ENCODE measurements at places on chromosomes 2 and 18.

DNA sequence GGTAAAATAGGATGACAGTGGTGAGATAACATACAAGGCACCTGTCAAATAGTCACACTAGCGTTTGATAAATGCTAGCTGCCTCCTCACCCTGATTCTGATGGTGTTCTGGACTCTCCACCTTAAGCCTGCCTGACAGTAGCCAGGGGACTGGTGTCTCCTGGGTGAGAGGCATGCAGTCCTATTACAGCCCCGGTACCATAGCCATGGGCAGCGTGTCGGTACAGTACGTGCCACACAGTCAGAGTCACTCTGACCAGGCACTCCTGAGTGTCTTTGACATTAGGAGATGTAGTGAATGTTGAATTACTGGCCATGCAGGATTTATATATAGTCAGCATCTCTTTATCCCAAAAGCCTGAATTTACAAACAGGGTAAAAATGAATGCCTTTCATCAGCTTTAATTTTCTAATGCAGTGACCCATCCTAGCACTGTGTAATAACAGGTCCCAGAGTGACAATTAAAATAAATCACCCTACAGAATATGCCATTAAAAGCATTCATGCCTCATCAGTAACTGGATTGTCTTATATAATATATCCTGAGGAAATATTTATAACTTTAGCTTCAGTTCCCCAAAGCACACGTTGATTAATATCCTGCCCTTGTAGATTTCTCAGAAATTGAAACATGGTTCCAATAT lies 760.3 kb upstream of the SOX11 start:
- no peak for DNase-seq

GRCh38 chr18:27707201-27707600 lies 469.7 kb downstream of the CDH2 start:
- no peak for DNase-seq

DNA sequence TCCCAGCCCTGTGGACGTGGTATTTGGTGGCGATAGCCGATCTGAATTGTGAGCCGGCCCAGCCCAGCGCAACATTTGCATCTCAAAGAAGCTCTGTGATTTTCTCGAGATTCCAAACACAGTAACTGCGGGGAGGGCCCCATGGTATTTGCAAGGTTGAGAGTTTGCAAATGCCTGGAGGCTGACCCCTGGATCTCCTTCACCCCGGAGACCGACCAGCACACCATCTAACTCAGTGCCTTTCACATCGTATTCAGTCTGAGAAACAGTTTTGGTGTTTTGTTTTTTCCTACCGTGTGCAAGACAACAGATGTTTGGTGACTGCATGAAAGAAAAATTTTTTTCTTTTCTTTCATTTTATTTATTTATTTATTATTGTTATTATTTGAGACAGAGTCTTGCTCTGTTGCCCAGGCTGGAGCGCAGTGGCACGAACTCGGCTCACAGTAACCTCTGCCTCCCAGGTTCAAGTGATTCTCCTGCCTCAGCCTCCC lies 40.3 kb downstream of the MYCN start:
- DNase-seq: no peak

GRCh38 chr18:44096016-44096415 lies 584.7 kb upstream of the SETBP1 start:
- no peak for DNase-seq

DNA sequence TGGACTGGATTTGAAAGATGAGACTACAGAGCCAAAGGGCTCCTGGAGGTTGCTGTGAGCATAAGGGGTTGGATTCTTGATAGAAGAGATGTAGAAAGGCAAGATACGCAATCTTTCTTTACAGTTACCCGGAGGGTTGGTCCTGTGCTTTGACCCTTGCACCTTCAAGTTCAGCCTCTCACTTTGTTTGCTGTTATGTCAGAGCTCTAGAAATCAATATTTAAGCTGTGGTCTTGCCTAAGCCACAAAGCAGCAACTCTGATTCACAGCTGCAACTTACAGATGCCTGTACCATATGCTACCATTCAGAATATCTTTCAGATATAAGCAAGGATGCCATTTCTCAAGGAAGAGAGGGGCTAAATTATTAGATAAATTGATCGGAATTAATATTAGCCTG lies 943.1 kb upstream of the LRRTM1 start:
- DNase-seq: no peak

GRCh38 chr2:172056293-172056692 lies 29.0 kb upstream of the DLX1 start:
- no peak for DNase-seq

DNA sequence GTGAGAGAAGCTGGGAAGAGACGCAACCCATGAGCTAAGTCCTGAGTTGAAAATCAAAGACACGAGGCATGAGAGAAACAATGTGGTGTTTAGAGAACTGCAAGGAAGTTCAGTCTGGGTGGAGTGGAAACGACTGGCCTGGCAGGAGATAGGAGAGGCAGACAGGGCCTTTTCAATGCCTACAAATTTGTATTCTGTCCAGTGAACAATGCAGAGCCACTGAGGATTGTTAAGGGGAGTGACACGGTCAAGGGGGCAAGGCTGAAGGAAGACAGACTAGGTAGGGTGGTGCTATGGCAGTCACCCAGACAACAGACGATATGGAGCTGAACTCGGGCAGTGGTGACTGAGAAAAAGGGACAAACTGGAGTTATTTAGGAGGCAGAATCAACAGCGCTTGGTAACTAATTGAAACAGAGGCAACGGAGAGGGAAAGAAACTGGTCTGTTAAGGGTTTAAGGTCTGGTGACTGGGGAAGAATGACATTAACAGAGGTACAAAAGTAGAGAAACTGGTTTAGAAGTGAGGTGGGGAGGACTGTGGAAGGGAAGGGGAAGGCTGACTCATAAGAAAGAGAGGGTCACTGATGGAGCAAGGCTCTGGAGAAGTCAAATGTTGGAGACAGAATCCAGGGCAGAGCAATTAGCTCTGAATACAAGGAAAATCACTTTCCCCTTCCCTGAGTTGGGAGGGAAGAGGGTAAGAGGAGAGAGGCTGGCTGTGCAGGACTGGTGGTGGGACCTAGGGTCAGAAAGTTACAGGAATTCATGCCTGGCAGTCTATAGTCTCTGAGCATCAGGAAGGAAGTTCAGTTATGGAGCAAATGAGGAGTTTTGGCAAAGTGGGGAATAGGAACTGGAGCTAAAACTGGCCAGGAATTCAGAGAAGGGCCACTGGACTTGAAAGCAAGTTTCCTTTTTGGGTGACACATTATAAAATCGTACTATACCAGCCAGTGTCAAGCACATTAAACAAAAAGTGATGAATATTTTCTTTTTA lies 63.4 kb upstream of the CHRNA1 start:
- no peak for DNase-seq

GRCh38 chr2:120650022-120650644 lies 85.5 kb upstream of the GLI2 start:
- no peak for DNase-seq

DNA sequence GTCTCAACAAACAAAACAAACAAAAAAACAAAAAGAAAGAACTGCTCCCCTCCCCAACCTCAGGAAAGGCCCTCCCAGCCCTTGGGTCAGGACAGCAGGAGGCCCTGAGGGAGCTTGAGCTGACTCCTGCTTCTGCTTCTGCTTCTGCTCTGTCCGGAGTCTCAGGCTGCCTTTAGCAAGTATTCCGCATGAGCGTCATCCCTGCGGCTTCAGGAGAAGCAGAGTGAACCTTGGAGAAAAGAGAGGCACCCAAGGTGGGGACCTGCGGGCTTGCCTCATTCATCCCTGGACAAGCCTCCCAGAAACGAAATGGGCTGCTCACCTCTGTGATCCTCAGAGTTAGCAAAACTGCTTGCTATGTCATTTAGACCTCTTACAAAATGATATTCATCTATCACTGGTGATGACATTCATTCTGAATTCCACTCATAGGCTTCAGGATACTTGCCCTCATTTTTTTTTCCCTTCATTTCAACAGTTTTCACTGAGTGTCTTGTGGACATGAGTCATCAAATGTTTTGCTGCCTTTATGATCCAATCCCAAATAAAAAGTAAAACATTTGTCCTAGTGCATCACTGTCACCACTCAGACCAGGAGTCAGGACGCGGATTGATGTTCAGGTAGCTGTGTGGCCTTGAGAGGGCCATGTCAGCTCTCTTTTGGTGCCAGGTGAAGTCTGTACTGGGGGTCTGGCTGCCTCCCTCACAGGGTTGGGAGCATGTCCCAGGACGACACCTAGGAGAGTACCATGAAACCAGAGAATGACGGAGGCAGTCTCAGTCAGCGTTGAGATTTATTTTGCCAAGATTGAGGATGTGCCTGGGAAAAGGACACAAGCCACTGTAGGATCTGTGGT lies 51.7 kb downstream of the IMPA2 start:
- DNase-seq: no peak

GRCh38 chr2:128390256-128390990 lies 71.8 kb upstream of the HS6ST1 start:
- DNase-seq: no peak

DNA sequence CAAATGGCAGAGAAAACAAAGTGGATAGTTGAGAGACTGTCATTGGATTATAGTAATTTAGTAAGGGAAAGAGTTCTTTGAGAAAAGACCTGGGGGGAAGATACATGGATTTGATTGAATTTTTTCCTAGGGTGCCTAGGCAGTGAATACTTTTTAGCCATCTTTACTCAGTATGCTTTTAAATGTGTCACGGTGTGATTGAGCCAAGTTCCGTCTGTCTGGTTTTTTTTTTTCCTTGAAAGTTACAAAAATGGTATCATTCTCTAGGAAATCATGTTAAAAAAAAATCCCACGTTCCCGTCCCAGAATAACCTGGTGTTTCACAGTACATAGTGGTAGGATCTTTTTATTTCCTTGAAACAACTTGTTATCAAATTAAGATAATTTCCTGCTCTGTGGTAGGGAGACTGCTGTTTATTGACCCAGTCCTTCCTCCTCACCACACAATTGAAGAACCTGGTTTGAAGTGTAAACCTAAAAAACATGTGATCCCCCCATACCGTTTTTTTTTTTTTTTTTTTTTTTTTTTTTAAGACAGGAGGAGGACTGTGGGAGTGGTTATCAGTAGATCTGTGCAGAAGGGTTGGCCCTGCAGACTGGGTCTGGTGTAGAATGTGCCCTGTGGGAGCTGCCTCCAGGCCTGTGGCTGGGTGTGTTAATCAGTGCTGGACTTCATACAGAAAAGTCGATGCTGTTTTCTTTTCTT lies 55.1 kb downstream of the DGKD start:
- no peak for DNase-seq

DNA sequence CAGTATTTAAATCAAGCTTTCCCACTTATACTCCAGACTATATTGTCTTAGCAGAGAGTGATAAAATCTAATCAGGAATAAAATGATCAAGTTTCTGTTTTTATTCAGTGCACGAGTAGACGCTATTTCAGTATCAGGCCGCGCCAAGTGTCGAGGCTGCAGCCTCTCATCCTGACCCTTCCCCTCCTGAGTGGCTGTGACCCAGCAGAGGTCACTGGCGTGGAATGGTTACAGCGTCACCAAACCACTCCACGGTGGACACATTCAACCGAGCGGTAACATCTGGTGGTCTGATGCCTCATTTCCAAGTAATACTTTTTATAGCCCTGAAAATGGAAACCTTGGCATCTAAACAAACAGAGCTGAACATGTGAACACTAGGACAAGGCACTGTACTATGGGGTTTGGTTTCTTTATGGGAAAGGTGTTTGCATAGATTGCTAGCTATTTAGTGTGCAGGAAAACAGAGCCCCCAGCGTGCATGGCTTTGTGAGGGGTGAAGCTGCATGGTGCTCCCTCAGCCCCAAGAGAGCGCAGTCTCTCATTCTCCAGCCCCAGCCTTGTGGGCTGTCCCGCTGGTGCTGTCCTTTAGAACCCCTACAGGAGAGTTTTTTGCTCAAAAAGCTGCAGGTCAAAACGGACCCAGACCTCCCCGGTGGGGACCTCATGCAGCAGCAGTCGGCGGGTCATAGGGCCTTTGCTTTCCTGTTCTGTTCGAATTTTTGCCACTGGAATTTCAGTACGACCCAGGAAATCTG lies 28.4 kb downstream of the FAM228A start:
- no peak for DNase-seq
